ENCODE measurements at places on chromosomes 3 and 15.

DNA sequence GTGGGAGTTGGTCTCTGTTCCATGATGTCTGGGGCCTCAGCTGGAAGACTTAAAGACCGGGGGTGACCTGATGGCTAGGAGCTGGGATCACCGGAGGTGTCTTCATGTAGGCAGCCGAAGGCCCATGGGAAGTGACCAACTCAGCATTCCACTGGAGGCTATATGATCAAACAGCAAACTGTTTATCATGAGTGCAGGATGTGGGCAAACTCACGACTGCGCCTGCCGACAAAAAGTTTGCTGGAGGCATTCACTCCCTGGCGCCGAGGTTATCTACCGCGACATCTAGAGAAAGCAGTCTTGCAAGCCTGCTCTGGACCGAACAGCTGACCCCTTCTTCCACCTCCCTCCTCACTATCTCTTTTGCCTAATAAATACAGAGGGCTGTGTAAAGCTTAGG lies 62.7 kb upstream of the NR2C2 start:
- no peak for DNase-seq

- no peak for DNase-seq
These were observed 89.2 kb downstream of the TAMM41 start for GRCh38 chr3:11757441-11757875.

DNA sequence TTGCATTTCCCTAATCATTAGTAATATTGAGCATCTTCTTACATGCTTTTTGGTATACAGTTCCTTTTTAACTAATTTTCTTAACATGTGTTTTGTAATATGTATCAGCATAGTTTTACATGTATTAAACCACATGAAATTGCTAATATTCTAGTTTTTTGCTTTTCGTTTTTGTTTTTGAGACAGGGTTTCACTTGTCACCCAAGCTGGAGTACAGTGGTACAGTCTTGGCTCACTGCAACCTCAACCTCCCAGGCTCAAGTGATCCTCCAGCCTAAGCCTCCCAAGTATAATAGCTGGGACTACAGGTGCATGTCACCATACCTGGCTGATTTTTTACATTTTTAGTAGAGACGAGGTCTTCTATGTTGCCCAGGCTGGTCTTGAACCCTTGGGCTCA lies 4.4 kb upstream of the ISG20 start:
- no peak for DNase-seq

DNA sequence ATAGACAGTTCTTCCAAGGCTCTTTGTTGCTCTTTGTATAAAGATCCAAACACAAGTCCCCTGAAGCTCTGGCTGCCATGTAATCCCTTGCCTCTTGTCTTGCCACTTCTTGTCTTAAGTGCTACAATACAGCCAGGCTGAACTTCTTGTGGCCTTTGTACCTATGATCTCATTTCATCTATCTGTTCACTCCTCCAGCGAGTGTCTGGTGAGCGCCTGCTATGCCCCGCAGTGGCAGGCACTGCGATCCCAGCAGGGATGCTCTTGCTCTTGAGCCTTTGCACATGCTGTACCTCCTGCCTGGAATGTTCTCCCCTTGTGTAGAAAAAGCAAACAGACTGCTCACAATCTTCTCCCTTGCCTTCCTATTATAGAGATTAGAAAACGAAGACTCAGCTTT lies 81.9 kb upstream of the ADPGK start:
- no peak for DNase-seq

DNA sequence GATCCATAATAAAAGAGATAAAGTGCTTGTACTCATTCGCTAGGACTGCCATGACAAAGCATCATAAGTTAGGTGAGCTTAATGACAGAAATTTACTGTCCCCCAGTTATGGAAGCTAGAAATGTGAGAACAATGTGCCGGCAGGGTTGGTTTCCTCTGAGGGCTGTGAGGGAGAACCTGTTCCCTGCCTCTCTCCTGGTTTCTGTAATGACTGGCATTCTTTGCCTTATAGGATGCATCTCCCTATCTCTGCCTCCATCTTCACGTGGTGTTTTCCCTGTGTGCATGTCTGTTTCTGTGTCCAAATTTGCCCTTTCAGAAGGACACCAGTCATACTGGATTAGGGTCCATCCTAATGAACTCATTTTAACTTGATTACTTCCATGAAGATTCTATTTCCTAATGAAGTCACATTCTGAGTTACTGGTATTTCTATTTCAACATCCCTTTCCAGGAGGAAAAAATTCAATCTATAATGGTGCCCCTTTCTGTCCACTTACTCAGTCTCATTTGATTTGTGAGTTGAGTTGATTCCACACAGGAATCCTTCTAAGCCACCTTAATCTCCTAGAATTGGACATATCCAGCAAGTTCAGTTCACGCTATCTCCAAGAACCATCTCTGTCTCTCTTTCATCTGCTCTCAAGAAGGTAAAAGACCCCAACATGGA lies 71.2 kb upstream of the LIPC start:
- DNase-seq = no peak

DNA sequence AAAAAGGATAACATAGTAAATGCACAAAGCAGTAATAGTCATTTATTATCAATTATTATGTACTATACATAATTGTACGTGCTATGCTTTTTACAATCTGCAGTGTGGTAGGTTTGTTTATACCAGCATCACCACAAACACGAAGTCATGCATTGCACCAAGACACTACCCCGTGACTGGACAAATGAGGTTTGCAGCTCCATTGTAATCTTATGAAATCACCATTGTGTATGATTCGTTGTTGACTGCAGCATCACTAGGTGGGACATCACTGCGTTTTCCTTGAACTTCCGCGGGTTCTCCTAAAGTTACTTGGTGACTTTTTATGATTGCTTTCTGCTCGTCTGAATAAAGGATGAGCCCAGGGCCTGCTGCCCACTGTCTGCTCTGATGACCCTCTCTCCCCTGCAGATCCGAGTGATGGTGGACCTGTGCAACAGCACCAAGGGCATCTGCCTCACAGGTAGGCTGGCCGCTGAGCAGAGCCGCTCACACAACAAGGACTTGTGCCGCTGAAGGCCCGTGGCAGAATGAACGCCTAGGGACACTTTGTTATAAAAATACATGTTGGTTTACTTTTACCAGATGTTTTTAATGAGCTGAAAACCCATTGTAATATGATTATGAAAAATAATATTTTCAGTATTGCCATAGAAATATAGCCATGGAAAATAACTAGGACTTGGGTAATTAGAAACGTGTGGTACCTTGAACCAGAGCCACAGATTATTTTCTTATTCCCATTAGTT lies 35.8 kb downstream of the GLDN start:
- no peak for DNase-seq

DNA sequence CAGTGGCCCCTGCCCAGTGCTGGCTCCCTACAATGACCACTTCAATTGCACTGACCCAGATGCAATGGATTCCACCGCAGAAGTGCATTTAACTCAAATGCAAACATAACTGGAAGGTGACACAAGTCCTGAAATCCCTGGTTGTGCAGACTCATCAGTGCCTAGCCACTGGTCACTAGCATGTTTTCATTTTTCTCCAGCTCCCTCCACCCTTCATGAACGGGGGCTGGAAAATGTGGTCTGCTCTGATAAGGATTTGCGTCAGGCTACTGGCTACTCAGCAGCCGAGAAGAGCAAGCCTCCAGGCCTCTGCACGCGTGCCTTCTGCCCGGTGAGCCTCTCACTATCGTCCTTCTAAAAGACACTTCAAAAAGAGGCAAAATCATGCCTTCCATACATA lies 27.4 kb upstream of the FURIN start:
- DNase-seq = no peak

DNA sequence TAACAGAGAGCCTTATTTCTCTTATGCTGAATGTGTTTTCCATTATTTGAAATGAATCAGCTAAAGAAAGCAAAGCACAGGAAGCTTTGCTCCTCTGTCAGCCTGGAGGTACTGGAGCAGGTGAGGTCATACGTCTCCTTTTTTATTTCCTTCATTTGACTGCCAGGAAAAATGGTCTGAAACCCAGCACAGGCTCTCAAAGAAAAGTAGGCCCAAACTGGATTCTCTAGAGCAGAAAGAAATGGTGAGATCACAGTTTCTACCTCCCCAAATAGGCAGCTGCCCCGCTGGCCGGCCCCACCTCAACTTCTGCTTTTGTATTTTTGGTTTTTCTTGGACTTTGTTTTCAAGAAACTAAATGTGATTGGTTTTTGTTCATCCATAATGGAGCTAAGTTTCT lies 95.1 kb downstream of the RPL39L start:
- DNase-seq = no peak

GRCh38 chr15:67927501-67928168 lies 87.8 kb upstream of the RNU6-1 start:
- DNase-seq = no peak

DNA sequence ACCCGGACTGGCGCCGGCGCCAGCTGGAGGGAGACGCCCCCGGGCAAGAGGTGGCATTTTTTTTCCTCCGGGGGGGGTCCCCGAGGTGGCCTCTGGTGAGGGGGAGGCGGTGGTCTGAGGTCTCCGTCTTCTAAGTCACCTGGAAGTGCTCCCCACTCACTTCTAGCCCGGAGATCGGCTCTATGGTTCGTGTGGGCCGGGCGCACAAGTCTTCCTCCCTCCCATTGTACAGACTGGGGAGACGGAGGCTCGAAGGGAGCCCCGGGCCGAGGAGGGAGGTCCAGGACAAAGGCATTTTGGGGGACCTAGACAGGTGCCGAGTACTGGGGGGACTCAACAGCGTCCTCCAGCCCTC lies 4.4 kb downstream of the GATA2 start:
- no peak for DNase-seq

- no peak for DNase-seq
These were observed 11.5 kb upstream of the PCSK6 start for GRCh38 chr15:101500865-101501551.

DNA sequence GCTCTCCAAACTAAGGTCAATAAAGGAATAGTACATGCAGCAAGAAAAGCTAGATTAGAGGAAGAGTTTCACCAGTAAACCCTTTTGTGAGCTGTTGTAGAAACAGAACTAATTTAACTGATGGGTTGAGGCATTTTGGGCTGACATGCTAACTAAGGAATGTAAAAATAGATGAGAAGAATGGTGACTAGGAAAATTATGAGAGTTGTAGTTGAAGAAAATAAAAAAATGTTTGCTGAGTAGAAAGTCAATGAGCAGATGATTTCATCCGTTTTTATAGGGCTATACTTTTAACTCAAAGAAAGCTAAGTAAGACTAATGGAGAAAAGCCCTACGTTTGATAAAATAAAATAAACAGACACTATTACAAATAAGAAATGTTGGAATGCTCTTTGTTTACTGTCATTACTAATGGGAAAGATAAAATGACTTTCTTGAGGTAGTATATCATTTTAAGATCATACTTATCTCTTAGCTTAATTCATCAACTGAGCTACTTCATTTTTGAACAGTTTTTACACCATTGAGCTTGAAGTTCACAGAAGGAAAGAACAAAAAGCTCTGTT lies 209.4 kb upstream of the DPH6 start:
- DNase-seq = no peak

GRCh38 chr3:146517684-146518435 lies 26.5 kb downstream of the PLSCR1 start:
- no peak for DNase-seq

DNA sequence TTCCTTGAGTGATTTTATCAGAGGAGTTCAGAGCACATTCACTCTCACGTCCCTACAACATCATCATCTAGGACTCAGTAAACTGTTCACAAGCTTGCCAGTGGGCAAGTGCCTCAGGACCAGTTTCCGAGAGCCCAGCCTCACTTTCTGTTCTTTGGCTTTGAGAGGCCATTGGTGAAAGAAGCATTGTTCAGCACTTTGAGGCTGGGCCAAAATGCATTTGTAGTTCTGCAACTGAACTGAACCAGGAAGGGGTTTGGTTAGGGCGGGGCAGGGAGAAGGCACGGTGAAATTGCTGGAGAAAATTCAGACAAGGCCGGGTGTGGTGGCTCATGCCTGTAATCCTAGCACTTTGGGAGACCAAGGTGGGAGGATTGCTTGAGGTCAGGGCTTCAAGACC lies 222.1 kb upstream of the CHRM5 start:
- no peak for DNase-seq

DNA sequence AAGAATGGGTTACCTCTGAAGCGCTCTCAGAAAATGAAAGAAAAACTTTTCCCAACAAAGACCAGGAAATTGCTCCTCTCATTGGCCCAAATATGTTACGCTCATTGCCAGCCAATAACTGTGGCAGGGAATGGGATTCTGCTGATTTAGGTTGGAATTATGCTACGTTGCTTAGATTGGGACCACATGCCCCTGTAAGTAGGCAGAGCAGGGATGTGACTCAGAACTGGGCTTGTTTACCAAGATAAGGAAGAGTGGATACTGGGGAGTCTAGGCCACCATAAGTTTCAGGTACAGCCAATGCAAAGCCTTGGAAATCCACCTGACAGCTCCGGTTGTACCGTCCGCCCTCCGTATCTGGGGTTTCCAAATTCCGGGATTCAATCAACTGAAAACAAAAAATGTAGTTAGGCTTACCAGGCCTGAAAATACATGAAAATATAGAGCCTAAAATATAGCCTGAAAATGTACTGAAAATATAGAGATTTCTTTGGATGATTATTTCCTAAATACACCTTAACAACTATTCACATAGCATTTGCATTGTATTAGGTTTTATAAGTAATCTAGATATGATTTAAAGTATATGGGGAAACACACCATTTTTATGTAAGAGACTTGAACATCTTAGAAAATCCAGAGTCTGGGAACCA lies 1.5 kb upstream of the TCF12 start:
- DNase-seq = no peak

GRCh38 chr3:197286678-197287077 lies 11.7 kb downstream of the DLG1 start:
- DNase-seq = no peak

DNA sequence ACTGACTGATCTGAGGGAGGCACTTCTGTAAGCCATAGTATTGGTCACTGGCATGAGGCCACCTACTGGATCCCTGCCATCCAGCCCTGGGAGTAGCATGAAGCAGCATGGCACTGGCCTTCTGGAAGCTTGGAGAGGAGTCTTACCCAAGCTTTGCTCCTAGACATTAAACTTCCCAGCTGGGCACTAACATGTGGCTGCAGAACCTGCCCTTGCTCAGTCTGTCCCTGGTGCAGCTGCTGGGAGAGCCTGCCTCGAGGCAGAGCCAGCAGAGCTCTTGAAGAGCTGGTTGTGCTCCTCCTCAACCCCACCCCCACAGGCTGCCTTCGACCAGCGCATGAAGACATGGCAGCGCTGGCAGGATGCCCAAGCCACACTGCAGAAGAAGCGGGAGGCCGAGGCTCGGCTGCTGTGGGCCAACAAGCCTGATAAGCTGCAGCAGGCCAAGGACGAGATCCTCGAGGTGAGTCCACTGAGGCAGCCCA lies 17.1 kb upstream of the SNX22 start:
- DNase-seq = no peak

Measured in Panc1 (cell line).